Fibroblast of skin of left biceps (primary cell): ENCODE measurements at places on chromosomes 1 and 21.

DNA sequence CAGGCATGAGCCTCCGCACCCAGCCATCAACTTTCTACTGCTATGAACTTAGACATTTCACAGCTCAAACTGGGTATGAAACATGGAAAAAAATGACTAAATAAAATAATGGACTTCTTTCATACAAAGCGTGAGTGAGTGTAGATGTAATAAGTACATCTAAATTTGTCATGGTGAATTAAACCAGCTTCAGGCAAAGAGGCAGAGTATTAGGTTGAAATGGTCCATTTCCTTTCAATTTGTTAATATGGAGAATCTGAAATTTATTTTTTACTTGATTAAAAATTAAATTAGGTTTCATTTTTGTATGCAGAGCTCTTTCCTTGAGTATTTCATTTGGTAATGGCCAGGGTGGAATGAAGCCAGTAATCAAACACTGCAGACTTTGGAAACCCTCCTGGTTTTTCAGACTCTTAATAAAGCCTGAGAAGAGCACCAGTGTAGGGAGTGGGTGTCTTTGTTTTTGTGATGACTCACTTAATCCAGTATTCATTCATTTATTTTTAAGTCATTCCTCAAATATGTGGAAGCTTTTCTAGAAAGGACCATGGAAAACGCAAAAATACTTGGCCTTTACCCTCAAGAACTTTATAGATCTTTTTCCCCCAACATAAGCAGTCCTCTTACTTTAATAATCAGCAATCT lies 49.2 kb downstream of the ALG14 start:
- DNase-seq, result peak; percentile 73

DNA sequence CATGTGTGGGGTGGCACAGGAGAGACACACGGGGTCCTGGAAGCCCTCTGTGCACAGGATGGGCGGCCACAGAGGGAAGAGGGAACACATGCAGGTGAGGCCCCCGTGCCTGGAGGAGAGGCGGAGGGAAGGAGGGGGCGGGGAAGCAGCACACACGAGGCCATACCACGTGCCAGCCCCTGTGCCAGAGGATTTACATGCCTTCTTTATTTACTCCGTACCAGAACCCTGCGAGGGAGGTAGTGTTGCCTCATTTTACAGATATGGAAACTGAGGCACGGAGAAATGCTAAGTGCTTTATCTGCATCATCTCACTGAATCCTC lies 56.1 kb downstream of the ARHGEF10L start:
- no peak for DNase-seq

GRCh38 chr1:27598295-27598687 lies 5.7 kb downstream of the AHDC1 start:
- no peak for DNase-seq

DNA sequence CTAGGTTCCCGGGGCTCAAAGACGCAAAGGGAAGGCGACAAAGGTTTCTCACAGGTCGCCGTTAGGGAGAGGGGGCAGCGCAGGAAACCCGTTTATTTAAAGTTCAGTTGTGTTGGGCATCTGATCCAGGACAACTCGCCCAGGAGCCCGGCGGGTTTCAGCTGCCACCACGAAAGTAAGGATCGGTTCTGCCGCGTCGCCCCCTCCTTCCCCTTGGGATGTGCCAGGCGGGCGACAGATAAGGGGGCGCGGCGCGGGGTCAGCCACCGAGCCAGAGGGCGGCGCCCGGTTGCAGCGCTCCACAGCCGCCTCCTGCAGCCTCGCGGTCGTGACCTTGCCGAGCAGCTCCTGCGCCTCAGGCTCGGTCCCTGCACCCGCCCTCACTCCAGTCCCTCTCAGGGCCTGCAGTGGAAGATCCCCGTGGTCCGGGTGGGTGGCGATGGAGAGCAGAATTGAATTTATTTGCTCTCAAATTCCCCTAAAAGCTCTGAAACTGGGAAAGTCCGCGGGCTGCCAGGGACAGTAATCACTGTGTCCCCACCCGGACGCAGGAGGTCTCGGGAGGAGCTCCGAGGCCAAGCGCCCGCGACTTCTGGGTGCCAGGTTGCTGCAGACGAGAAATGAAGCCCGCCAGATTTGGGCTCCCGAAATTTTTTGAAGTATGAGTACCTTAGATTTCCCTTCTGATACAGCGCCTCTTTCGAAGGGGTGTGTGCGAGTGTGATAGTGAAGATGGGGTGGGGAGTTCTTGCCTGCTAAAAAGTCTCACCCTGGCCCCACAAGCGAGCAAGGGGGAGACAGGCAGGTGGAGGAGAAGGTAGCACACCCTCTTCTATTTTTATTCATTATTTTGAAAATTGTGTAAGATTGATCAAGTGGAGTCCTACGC lies 28.4 kb upstream of the NFIA start:
- DNase-seq, result no peak

GRCh38 chr1:90344963-90345730 lies 350.2 kb downstream of the ZNF326 start:
- no peak for DNase-seq

GRCh38 chr1:91022518-91022929 lies 689 bp upstream of the ZNF644 start:
- DNase-seq, result no peak

DNA sequence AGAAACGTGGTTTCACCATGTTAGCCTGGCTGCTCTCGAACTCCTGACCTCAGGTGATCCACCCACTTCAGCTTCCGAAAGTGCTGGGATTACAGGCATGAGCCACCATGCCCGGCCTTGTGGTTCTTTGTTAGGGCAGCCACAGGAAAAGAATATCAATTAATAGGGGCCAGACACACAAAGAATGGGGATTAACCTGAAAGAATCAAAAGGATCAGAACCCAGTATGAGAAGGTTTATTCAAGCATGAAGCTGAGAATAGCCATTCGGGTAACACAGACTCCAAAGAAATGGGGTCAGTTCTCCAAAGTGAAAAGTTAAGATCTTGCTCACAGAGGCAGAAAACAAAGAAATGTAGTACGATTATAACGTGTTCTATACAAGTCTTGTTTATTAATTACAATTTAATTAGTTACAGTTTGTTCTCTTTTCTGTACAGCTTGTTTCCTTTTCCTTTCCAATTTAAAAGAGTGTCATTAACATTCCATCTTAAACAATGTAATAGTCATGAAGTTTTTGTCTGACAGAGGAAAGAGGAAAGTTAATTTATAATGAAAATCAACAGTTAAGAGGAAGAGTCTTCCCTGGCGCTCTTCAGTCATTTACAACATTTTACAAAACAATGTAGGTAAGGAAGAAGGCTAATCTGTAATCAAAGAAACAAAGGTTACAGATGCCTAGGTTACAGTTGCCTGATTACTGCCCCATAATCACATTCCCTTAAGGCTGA lies 51.3 kb upstream of the SLC45A1 start:
- no peak for DNase-seq

GRCh38 chr1:41891199-41891896 lies 27.4 kb downstream of the HIVEP3 start:
- no peak for DNase-seq

DNA sequence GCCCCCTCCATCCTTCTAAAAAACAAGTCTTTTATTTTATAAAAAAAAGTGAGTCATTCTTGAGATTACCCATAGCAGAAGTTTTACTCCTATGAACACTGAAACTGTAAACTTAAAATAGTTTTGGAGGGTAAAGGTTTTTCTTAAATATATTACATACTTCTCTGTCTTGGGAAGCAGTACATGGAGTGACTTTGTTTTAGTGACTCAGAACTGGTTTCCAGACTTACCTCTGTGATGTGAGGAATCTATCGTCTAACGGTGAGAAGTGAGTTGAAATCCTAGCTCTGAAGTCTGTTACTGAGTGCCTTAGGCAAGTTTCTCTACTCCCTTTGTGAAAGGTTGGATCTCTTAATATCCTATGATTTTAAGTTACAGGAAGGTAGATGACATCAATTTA lies 176.3 kb upstream of the POU3F1 start:
- DNase-seq, result no peak
